IPS DF 6.9 (cell line): ENCODE measurements at places on chromosomes 16 and 17.

GRCh38 chr16:24540602-24541210 is 1.3 kb downstream of the RBBP6 start:
- peak overlapping the region; percentile 86; the same call in 1 of the 2 replicates for H3K4me3 ChIP-seq
- no peaks in the 10 kb centered on the region for H3K36me3 ChIP-seq
- H3K4me1 ChIP-seq: no peaks in the 10 kb centered on the region
- no peak for DNase-seq
- no peak overlapping the region for H3K27ac ChIP-seq
- no peaks in the 10 kb centered on the region for H3K27me3 ChIP-seq

DNA sequence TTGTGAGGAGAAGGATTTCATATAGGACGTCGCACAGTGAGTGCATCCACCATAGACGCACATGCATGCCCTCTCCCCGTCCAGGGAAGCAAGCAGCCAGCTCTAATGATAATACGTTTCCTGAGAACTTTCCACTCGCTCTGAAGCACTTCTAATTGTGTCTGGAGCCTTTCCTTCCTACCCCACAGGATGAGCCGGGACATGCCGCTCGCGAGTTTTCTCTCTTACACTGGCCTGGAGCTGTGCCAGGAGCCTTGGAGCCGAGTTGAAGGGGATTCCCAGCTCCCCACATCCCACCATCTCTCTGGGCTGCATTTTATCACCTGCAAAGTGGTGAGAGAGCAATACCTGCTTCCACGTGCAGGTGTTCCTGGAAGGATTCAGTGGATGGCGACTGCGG is 368.1 kb downstream of the C16orf95 start:
- H3K4me1 ChIP-seq: peaks cover under 1% of the 10 kb centered on the region; the same call in 1 of the 2 replicates
- no peak overlapping the region for H3K4me3 ChIP-seq
- H3K36me3 ChIP-seq: no peaks in the 10 kb centered on the region
- DNase-seq: no peak
- H3K27me3 ChIP-seq: no peaks in the 10 kb centered on the region
- no peak overlapping the region for H3K27ac ChIP-seq

- no peak overlapping the region for H3K27ac ChIP-seq
- peaks cover 6% of the 10 kb centered on the region; the same call in 1 of the 2 replicates for H3K4me1 ChIP-seq
- no peaks in the 10 kb centered on the region for H3K36me3 ChIP-seq
- H3K4me3 ChIP-seq: no peak overlapping the region
These were observed 33.9 kb downstream of the CHP2 start for GRCh38 chr16:23788685-23789084.

DNA sequence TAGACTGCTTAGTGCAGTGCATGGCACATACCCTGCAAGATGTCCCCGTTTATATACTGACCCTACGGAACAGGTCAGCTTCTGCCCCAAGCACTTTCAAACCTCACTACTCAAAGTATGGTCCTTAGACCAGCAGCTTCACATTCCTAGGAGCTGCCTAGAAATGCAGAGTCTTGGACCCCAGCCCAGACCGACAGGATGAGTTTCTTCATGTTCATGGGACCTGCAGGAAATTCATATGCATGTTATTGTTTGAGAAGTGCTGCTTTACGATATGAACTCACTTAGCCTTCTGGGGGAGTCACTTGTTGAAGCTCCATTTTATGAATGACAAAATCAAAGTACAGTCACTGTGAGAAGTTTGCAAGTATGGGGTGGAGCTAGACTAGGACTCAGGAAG is 82.6 kb downstream of the DYNLRB2 start:
- no peaks in the 10 kb centered on the region for H3K4me1 ChIP-seq
- H3K27ac ChIP-seq: no peak overlapping the region
- H3K4me3 ChIP-seq: no peak overlapping the region

GRCh38 chr17:75881678-75882454 is 3.5 kb upstream of the TRIM47 start:
- H3K36me3 ChIP-seq: no peaks in the 10 kb centered on the region
- no peak for DNase-seq
- H3K27ac ChIP-seq: no peak overlapping the region
- no peak overlapping the region for H3K4me3 ChIP-seq

GRCh38 chr17:43816336-43817320 is 16.3 kb downstream of the MPP3 start:
- DNase-seq: no peak
- H3K4me3 ChIP-seq: no peak overlapping the region
- no peaks in the 10 kb centered on the region; the same call in 1 of the 2 replicates for H3K4me1 ChIP-seq
- H3K27ac ChIP-seq: no peak overlapping the region

GRCh38 chr17:28174352-28175046 is 132.0 kb downstream of the NLK start:
- no peak overlapping the region for H3K4me3 ChIP-seq
- H3K36me3 ChIP-seq: no peaks in the 10 kb centered on the region
- DNase-seq: no peak
- no peaks in the 10 kb centered on the region for H3K27me3 ChIP-seq
- H3K27ac ChIP-seq: no peak overlapping the region

GRCh38 chr17:33038740-33039139 is 47.1 kb downstream of the SPACA3 start:
- peak; percentile 33 for DNase-seq
- no peaks in the 10 kb centered on the region for H3K27me3 ChIP-seq
- H3K36me3 ChIP-seq: no peaks in the 10 kb centered on the region
- no peak overlapping the region for H3K4me3 ChIP-seq
- H3K4me1 ChIP-seq: no peaks in the 10 kb centered on the region

DNA sequence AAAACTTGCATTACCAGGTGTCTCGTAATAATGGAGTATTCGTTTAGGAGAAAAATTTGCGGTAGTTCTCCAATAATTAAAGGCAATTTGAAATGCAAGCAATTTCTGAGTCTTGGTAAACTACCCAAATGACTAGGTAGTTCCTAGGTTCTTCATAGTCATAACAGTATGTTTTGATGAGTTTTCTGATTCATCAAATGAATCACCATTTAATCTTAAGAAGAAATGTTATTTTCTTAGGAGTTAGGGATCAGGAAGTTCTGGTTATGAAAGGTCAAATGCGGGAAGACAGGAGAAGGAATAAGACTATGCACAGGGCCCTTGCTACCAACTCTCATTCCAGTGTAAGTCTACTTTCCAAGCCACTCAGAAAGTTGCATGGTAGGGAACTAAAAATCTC is 221.5 kb upstream of the SOX9 start:
- H3K27ac ChIP-seq: no peak overlapping the region
- H3K27me3 ChIP-seq: no peaks in the 10 kb centered on the region; the same call in 1 of the 2 replicates
- no peaks in the 10 kb centered on the region for H3K4me1 ChIP-seq
- no peaks in the 10 kb centered on the region for H3K36me3 ChIP-seq
- no peak overlapping the region for H3K4me3 ChIP-seq
- DNase-seq: no peak

DNA sequence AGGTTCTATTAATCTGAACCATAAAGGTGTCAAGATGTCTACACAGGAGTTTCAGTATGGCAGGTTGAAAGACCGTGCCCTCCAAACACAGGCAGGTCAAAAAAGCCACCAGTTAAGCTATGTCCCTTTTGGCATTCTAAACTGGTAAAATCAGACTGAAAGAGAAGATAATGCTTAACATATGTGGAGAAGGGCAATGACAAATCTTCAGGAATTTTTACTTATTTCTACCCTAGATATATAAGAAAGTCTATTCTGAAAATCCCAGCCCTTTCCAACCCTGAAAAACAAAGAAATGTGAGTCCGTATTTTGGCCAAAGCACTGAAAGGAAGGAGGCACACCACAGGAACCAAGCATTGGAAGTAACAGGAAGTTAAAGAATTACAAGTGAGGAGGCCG is 16.5 kb downstream of the AP1G1 start:
- no peaks in the 10 kb centered on the region for H3K4me1 ChIP-seq
- no peaks in the 10 kb centered on the region for H3K27me3 ChIP-seq
- H3K27ac ChIP-seq: no peak overlapping the region
- peaks cover 4% of the 10 kb centered on the region; the same call in 1 of the 2 replicates for H3K36me3 ChIP-seq
- no peak for DNase-seq

GRCh38 chr17:58371300-58371950 is 19.4 kb upstream of the SUPT4H1 start:
- no peak overlapping the region for H3K4me3 ChIP-seq
- no peaks in the 10 kb centered on the region for H3K27me3 ChIP-seq
- DNase-seq: no peak
- H3K36me3 ChIP-seq: no peaks in the 10 kb centered on the region

DNA sequence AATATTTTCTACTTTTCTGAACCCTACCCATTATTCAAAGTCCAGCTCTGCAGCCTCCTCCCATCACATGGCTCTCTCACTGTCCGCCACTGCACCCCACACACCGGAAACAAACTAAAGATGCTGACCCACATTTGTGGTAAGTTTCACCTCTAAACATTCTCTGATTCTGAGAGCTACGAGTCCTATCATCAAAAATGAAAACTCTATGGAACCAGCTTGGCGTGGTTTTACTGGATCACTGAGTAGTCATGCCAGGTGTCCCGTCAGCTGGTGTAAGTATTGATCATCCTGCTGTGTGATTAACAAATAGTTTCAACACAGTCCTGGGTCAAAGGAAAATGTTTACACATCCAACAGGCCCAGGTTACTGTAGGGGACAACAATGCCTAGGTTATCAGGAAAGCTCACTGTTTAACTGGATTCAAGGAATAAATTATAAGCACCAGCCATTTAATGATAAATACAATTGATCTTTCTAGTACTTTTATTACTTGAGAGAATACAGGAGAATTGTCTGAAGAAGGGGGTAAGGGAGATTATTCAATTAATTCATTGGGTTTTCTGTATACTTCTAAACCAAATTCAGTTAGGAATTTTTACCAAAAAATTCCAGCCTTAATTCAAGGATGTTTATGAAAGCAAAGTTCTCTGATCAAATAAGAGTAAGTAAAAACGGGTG is 33.9 kb downstream of the CYTH1 start:
- no peak for DNase-seq
- H3K36me3 ChIP-seq: no peaks in the 10 kb centered on the region
- H3K27ac ChIP-seq: no peak overlapping the region
- peaks cover 3% of the 10 kb centered on the region; the same call in 1 of the 2 replicates for H3K4me1 ChIP-seq

GRCh38 chr16:85245307-85246172 is 133.3 kb upstream of the CIBAR2 start:
- no peaks in the 10 kb centered on the region for H3K27me3 ChIP-seq
- H3K4me3 ChIP-seq: no peak overlapping the region
- H3K27ac ChIP-seq: no peak overlapping the region
- no peak for DNase-seq
- H3K4me1 ChIP-seq: peaks cover 7% of the 10 kb centered on the region
- no peaks in the 10 kb centered on the region for H3K36me3 ChIP-seq

DNA sequence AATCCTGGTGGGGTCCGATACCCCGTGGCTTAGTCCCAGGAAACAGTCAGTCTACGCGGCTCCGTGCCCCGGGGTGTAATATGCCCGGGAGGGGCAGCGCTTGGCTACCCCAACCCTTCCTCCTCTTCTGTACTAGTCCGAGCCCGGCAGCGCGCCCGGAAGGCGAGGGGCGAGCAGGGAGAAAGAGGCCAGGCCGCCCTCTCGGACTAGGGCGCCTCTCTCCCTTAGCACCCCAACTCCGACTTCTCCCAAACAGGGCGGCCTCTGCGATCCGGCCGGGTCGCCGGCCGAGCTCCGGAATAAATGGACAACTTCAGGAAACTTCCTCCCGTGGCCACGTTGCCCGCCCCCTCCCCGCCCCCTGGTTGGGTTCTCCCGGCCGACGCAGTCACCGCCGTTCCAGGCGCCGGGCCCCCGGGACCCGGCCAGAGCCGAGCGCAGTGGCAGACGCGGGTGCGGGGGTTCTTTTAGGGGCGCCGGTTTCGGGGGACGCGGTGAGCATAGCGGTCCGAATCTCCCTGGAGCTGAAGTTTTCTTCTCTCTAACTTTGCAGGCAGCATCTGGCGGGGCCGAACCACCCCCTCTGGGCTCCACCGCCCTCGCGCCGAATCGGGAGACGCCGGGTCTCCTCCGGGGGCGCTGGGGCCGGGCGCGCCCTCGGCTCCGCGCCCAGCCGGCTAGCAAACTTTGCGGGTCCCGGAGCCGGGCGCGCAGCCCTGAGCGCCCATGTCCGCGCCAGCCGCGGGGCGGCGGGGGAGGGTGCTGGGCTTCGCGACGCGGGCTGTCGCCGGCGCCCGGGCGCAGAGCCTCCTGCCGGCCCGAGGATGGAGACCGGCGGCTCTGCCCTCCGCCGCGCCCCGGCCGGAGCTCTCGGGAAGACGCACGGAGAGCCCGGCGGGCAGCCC is at the start of gene SDK2:
Gene SDK2 (minus strand): TSS at position 301 of the 905 bp plus-strand sequence. CDS start 357 bp downstream, outside the sequence.
- H3K27ac ChIP-seq: no peak within 1 kb of the TSS
- no peak for DNase-seq
- H3K36me3 ChIP-seq: no peaks in the 10 kb centered on the region
- H3K27me3 ChIP-seq: peaks cover 15% of the 10 kb centered on the region; the same call in 1 of the 2 replicates
- peak within 1 kb of the TSS; percentile 64; the same call in 1 of the 2 replicates for H3K4me3 ChIP-seq

DNA sequence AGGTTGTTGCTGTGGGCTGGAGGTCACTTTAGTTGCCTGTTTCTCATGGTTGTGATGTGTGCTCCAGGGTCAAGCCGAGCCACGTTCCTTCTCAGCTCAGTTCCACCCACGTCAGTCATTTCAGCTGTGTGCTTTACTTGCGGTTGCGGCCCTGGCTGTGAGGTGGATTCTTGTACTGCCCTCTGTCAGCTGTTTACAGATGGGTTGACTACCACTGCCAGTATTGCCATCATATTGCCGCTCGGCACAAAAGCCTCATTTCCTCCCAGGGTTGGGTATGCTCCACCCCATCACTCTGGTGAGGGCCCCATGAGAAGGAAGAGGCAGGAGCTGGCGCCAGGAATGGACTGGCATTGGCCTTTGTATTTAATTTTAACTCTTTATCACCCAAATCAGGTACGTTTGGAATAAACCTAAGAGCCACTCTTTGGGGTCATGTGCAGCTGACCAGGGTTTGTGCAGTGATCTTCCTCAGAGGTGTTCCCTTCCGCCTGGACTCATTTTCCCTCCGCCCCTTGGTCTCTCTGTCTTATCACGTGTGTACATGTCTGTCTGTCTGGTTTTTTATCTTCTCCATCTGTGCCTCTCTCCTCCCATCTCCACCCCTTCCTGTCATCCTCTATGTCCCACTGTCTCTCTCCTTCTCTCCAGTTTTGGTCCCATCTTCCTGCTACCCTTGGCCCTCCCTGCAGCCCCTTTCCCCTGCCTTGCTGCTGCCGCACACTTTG is 25.0 kb downstream of the METTL22 start:
- H3K36me3 ChIP-seq: peaks cover 52% of the 10 kb centered on the region
- DNase-seq: no peak
- no peaks in the 10 kb centered on the region for H3K4me1 ChIP-seq
